ENCODE measurements at places on chromosomes 6 and 20.
A peak's percentile ranks its signal among the peaks of the same experiment; 100 is the strongest.

- DNase-seq, result no peak
These were observed 84.2 kb downstream of the CEBPB start for GRCh38 chr20:50274570-50275430.

DNA sequence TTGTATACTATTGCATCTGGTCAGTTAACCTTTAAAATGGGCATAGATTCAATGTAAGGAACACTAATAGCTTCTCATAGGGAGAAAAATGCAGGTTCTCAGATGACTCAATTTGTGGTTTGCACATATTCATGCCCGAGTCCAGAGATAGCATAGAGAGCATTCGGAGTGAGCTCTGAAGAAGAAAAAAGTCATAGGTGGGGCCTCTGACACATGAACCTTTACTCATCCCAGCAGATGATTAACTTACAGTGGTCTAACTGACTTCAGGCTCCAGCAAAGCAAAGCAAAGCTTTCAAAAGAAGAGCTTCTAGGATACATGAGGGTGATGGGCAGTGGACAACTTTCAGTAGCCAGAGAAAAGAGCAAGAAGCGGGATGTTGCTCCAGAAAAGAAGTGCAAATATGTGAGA is 55.3 kb upstream of the BTN3A2 start:
- no peak for DNase-seq

DNA sequence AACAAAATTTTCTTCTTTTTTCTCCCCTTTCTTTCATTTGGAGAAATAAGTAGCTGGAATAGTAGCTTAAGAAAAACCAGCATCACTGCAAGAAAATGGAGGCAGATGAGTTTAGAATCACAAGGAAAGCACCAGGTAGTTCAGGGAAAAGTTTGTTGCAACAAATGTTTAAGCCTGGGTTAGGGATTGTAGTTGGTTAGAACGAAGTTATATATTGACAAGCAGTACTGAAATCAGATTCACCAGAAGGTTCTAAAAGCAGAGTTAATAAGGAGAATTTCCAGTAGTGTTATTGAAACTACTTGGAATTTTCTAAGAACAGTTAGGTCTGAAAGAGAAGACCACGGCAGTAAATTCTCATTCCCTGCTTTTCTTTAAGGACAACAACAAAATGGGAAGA is 70.2 kb downstream of the BMP2 start:
- DNase-seq, result no peak

- DNase-seq, result no peak
These were observed 519 bp downstream of the MTRF1L start for GRCh38 chr6:153001767-153002612.

GRCh38 chr20:41304424-41305079 is 13.0 kb downstream of the ZHX3 start:
- DNase-seq, result no peak

- DNase-seq, result no peak
These were observed 16.4 kb upstream of the BLOC1S5 start for GRCh38 chr6:8080362-8081151.

DNA sequence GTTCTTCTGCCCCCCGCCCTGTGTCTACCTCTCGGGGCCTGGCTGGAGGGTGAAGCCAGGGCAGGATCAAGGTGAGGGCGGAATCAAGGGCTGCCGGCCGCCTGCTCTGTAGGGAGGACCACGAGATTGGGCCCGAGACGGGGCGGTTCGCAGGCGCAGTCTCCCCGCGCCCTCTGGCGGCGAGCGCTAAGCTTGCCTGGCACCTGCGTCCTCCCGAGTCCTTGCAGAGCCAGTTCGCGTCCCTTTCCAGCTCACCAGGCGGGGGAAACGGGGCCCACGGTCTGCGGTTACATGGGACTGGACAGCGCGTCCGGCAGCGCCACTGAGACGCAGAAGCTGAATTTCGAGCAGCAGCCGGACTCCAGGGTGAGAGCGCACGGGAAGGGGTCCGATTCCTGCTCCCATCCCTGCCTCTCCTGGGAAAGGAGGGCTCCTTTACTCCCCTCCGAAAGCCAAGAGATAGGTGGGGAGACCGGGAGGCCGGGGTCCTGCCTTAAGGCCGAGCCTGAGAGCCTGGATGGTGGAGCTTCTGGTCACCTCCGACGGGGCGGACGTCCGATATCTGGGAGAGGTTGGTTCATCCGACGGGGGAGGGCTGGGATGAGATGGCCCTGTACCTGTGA is 3.6 kb upstream of the MATN4 start:
- DNase-seq, result peak; percentile 60

- no peak for DNase-seq
These were observed 165.0 kb upstream of the POU3F2 start for GRCh38 chr6:98669371-98669770.

DNA sequence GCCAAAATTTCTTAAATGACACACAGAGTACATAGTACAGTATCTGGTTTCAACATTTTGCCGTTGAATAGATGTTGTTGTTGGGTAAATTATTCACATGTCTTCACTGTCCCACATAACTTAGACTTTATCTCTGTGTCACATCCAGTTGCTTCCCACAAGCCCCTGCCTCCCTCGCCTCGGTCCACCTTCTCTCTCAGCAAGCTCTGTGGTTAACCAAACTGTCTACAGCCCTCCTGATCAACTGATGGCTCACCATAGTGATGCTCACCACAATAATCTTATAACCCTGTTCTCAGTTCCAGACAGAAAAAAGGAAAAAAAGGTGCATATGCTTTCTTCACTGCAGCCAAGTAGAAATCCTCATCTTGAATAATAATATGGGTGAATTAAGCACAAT is 23.0 kb downstream of the IL17F start:
- no peak for DNase-seq
